ENCODE measurements at places on chromosomes 2 and 18. TPM values are rescaled to one million over a fixed set of nuclear protein-coding genes. Genes with fewer than 3 reads are reported as not detected.

DNA sequence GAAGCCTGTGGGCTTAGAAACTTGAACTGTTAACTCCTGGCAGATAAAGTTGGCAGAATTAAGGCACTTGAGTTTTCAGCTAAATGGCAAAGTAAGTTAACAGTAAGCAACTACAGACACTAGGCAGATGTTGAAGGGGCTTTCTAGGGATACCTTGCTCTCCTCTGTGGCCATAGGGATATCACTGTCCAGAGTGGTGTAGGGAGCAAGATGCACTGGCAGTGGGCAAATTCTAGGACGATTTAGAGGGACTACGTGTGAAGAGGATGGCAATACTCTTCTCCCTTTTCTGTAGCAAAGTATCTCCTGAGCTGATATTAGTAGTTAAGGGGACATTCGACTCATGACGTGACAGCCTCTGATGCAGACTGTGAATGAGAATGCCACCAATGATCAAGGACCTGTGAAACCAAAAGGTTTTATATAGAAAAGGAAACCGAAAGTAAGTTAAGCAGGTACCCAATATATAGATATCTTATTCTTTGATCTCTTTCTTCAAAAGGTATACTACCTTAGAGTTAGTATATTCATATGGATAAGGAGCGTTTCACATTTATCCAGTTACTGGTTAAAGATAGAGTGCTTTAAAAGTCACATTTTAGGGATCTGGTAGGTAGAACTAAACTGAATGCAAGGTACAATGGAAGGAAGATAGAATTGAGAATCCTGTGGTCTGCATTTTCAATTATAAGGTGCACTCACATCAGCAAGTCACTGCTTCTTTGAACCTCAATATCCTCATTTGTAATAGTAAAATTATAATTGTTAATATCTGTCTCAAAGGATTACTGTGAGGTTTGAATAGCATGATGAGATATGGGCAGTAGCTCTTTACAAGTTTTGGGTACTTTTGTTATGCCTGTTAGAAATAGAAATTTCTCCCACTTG is 106.4 kb downstream of the KCNH7 start:
- no peaks in the 10 kb centered on the region for H3K4me1 ChIP-seq
- H3K36me3 ChIP-seq: no peaks in the 10 kb centered on the region
- H3K27ac ChIP-seq: no peak overlapping the region
- H3K4me3 ChIP-seq: no peak overlapping the region

The IL18R1 gene
- 0.18 TPM for total RNA-seq

The HAAO gene
- not detected for total RNA-seq

GRCh38 chr2:180367815-180368214 is 360.7 kb upstream of the CWC22 start:
- H3K4me1 ChIP-seq: no peaks in the 10 kb centered on the region
- no peak overlapping the region for H3K27ac ChIP-seq
- peak; percentile 28 for DNase-seq
- no peaks in the 10 kb centered on the region for H3K36me3 ChIP-seq
- H3K4me3 ChIP-seq: no peak overlapping the region
- H3K27me3 ChIP-seq: no peaks in the 10 kb centered on the region

- DNase-seq: peak; percentile 73
- no peaks in the 10 kb centered on the region for H3K27me3 ChIP-seq
- peaks cover 6% of the 10 kb centered on the region for H3K4me1 ChIP-seq
- no peak overlapping the region for H3K27ac ChIP-seq
- H3K4me3 ChIP-seq: no peak overlapping the region
- H3K36me3 ChIP-seq: no peaks in the 10 kb centered on the region
These were observed 231.4 kb downstream of the LRRTM1 start for GRCh38 chr2:80073134-80073561.

The ZBTB7C gene
- not detected for total RNA-seq

DNA sequence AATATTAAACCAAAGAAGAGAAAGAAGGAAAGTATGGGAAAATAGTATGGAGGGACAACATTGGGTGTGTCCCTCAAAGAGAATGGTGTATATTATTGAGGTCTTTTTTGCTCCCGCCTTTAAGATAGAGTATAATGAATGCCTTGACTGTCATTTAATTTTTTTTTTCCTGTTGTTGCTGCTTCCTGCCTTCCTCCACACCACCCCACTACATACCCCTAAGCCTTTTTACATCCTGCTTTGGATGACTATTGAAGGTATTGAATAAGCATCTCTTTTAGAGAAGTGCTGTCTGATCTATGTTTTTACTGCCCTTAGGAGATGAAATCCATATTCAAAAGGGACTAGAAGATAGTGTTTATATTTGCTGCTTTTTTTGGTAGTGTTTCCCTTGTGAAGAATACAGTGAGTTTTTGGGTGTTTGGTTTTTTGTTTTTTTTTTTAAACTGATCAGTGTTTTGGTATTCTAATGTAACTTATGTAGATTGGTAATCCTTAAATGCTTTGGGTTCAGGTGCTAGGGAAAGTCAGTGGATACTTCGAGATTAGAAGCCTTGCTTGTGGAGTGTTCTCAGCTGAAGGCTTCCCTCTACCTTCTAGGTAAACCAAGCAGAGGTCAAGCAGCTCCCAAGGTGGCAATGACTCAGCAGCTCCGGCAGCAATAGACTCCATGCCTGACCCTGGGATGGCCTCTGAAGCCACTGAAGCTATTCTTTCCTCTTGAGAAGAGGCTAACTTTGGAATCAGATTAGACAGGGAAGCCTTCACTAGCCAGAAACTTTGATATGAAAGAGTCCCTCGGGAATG is 5.0 kb downstream of the FZD7 start:
- peaks cover 36% of the 10 kb centered on the region for H3K36me3 ChIP-seq
- no peaks in the 10 kb centered on the region for H3K27me3 ChIP-seq
- peaks cover 16% of the 10 kb centered on the region for H3K4me1 ChIP-seq
- peak; percentile 62 for DNase-seq
- peak overlapping the region; percentile 63 for H3K27ac ChIP-seq

GRCh38 chr2:33205693-33206434 is 259.1 kb downstream of the LTBP1 start:
- no peak overlapping the region for H3K4me3 ChIP-seq
- no peak for DNase-seq
- H3K36me3 ChIP-seq: peaks cover 18% of the 10 kb centered on the region
- no peaks in the 10 kb centered on the region for H3K27me3 ChIP-seq

DNA sequence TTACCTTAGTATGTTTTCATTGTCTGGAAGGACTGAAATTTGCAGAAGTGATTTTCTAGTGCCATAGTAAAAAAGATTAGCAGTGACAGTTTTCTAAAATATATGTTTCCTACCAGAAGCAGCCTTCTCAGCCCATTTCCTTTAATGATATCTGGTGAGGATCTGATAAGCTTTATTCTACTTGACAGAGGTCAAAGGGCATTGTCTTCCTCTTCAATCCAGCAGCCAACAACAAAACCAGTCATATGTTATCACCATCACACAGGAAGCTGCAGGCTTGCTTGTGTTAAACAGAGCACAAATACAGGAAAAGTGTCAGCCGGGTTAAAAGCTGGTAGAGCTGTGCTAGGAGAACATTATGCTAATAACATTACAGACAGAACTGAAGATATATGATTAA is 35.6 kb upstream of the ZSWIM2 start:
- H3K4me1 ChIP-seq: no peaks in the 10 kb centered on the region
- DNase-seq: no peak
- H3K36me3 ChIP-seq: no peaks in the 10 kb centered on the region
- no peaks in the 10 kb centered on the region for H3K27me3 ChIP-seq
- no peak overlapping the region for H3K27ac ChIP-seq

DNA sequence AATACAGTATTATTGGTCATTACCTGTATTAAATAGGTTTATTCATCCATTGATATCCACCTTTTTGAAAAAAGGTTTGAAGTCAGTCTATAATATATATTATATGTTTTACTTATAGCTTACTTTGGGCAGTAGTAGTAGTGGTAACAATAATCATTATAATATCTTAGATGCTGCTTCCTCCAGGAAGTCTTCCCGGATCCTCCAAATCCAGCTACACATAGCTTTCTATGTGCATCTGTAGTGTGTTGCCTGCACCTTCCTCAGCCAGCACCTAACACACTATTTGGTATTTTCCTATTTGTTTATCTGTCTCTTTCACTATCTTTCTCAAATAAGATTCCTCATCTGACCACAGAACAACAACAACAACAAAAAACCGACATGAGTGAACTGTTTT is 81.0 kb downstream of the PRKCE start:
- no peaks in the 10 kb centered on the region for H3K27me3 ChIP-seq
- H3K36me3 ChIP-seq: no peaks in the 10 kb centered on the region
- no peak for DNase-seq
- no peaks in the 10 kb centered on the region for H3K4me1 ChIP-seq
- H3K27ac ChIP-seq: no peak overlapping the region

DNA sequence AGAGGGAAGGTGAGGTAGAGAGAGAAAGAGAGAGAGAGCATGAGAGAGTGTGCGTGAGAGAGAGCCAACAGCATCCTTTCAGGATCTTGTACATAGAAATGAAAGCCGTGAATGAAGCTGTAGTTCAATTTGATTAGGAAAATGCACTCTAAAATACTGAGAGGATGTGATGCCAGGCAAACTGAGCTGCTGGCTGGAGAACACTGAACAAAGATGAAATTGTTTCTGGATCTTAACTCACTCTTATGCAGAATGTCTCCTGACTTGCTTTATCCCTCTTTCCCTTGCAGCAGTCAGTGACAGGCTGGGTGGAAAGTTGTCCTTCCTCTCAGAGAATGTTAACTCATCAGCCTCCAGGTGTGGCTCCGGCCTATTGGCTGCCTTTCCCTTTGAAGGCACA is 10.7 kb downstream of the LYPD1 start:
- H3K4me1 ChIP-seq: peaks cover 15% of the 10 kb centered on the region
- no peak overlapping the region for H3K4me3 ChIP-seq
- no peaks in the 10 kb centered on the region for H3K27me3 ChIP-seq
- peaks cover 11% of the 10 kb centered on the region for H3K36me3 ChIP-seq

DNA sequence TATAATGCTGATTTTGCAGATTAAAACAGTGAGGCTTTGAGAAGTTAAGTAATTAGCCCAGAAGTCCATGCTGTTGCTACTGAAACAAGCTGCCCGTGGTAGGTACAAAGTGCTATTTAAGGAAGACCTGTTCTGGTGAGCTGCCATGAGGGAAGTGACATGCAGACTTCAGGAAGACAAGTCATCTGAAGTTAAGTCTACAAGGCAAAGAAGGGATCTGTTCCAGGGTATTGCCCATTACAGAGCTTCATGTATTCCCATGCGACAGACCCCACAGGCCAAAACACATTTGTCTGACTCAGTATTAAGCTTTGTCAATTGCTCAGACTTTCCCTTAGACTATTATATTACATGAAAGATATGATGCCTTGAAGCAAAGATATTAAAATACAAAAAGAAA is 520.8 kb downstream of the FBXO15 start:
- H3K4me1 ChIP-seq: 0 out of 2 replicates have a peak, but pooled peaks cover 2% of the 10 kb centered on the region
- no peak overlapping the region for H3K4me3 ChIP-seq
- no peaks in the 10 kb centered on the region for H3K36me3 ChIP-seq
- H3K27me3 ChIP-seq: no peaks in the 10 kb centered on the region
- no peak overlapping the region for H3K27ac ChIP-seq

DNA sequence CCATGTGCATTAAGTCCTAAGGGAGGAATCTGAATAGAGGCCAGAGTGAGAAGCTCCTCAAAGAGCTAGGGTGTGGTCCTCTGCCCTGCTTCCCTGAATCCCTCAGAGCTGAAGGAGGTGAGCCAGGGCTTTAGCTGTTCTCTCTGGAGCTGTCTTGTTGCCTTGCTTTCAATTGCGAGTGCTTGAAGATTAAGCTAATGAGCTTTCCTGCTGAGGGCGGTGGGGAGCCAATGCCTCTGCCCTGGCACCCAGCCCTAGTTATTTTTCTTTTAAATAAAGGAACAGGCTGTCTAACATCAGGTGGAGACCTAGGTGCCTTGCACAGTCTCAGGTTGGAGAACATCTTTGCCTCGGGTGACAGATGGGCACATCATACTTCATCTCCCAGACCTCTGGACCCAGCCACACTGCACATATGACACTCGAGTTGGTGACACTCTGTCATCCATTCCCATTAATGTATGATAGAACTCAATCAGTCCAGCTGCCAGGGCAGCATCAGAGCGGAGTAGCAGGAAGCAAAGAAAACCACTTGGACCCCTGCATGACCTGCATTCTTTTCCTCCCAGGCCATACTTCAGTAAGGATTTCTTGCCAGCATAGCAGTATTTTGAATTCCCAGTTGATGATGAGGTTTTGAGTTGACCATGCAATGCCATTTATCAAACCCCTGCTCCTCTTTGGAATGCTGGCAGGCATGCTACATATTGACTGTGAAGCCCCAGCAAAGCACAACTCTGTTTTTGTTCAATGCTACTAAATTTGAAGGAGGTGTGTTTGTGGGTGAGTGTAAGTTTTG is 292.7 kb downstream of the RNF144A start:
- no peak overlapping the region for H3K4me3 ChIP-seq
- DNase-seq: peak; percentile 4
- H3K4me1 ChIP-seq: no peaks in the 10 kb centered on the region
- no peaks in the 10 kb centered on the region for H3K27me3 ChIP-seq
- H3K36me3 ChIP-seq: no peaks in the 10 kb centered on the region

- no peaks in the 10 kb centered on the region for H3K36me3 ChIP-seq
- H3K4me1 ChIP-seq: peaks cover 2% of the 10 kb centered on the region
- H3K27me3 ChIP-seq: no peaks in the 10 kb centered on the region
- DNase-seq: no peak
- H3K27ac ChIP-seq: no peak overlapping the region
- H3K4me3 ChIP-seq: no peak overlapping the region
These were observed 422.9 kb downstream of the ARHGAP15 start for GRCh38 chr2:143551971-143552650.
